Kasumi-1 (cell line): ENCODE measurements at places on chromosomes 11 and 22.

GRCh38 chr11:27317751-27318150 is 45.3 kb downstream of the CCDC34 start:
- no peak for DNase-seq

DNA sequence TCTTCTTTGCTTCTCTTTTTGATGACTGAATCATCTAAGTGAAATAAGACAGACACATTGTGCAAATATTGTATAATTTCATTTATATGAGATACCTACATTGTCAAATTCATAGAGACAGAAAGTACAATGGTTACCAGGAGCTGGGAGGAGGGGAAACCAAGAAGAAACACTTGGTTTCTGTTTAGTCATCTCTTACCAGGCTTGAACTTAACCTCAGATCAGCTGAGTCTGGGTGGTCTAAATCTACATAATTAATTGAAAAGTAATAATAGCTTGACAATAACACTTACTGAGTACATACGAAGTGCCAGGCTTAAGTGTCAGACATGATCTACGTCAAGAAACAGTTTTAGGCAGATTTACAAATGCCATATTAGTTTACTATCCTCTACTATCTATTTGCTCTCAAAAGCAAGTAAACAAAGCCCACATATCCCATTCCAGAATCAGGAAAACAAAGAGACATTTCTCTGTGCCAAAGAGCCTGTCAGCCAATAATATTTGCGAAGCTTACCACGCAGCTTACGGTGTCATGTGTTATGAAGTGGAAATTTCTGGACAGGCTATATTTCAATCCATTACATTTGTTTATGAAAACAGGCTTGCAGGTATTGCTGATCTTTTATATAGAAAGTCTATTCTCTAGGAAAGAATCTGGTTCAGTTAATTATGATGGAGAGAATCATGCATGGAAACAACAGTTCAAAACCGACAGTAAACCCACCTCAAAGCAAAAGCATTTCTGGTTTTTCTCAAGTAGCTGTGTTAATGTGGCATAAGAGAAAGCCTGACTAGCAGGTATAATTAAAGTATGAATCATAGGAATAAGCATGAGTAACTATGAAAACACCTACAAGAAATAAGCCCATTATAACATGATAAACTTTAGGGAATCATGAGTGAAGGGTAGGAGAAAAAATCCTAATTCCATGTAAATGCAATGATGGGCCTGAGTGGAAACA is 2.7 kb upstream of the ARHGAP42 start:
- no peak for DNase-seq

DNA sequence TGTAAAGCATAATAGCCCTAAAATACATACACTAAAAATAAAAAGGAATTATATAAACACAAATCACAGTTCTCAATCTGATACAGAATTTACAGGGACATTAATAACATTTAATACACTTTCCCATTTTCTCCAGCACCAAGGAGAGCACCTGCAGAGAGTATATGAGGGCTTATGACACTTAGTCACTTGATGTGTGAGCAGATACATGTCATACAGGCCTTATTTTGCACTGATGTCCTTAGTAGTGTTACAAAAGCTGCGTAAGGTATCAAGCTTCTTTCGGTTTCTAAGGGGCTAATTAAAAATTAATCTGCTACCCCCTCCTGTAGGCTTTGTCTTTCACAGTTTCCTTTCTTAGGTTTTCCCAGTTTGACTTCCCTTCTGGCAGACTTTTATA is 61.3 kb downstream of the TRIM44 start:
- peak; percentile 42 for DNase-seq

DNA sequence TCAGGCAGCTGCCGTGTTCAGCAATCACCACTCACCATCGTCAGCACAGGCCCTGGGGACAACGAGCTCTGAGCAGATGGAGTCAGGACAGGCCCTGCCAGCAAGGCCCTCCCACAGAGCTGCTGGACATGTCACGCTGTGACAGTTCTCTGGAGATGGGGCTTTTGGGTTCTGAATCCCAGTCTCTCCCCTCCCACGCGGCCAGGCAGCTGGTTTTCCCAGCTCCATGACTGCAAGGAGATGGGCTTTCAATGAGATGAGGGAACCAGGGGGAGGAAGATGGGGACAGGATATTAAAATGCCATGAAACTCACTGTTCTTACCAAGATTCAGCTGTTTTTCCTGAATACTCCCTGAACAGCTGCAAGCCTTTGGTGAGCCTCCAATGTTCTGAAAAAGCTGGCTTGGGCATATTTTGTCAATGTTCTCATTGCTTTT is 305.9 kb downstream of the BRD1 start:
- DNase-seq = no peak

GRCh38 chr22:43198936-43199335 is 12.0 kb upstream of the TTLL12 start:
- no peak for DNase-seq

- DNase-seq = no peak
These were observed 72.8 kb upstream of the KCNQ1OT1 start for GRCh38 chr11:2772544-2773031.
